ENCODE measurements at places on chromosomes 6 and 20.
A peak's percentile ranks its signal among the peaks of the same experiment; 100 is the strongest.

- no peak for DNase-seq
These were observed 366.6 kb downstream of the PREX1 start for GRCh38 chr20:48461091-48461734.

- DNase-seq = no peak
These were observed 441.4 kb downstream of the COL12A1 start for GRCh38 chr6:74764486-74764885.

DNA sequence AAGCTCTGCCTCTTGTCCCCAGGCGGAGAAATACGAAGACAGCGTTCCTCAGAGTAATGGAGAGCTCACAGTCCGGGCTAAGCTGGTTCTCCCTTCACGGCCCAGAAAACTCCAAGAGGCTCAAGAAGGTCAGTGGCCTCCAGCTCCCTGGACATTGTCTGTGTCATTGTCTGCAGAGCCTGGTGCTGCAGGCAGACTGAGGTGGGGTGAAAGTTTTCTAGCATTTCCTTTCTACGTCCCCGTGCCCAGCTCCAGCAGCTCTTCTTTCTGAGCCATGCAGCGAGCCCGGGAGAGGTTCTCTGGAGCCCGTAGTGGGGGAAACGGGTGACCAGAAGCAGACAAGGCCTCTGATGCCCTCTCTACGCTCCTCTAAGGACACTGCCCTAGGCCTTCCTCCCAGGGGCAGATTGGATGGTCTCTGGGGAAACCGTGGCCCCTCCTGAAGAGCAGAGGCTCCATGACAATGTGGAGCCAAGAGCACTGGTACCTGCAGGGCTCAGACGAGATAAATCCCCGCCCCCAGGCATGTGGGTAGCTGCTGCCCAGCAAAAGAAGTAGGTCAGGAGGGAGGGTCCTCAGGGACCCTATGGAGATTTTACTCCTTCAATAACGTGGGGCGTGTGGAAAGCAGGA is 58.4 kb downstream of the EZR start:
- peak; percentile 65 for DNase-seq

GRCh38 chr6:108524528-108525248 is 36.0 kb upstream of the FOXO3 start:
- peak; percentile 38 for DNase-seq

DNA sequence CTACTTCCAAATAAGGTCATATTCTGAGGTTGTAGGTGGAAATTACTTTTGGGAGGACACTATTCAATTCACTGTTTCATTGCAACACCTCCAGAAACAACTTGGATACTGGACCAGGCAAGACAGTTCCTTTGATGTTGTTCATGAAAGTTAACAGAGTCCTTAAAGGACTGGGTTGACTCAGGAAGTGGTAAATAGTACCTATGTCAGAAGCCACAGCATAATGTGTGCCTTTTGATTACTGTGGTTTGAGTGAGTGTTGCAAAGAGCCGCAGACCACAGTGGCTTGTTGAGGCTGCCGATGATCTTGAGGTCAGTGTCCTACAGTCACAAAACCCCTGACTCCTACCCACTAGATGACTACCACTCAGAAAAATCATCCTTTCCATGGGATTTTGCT is 10.9 kb downstream of the IL20RA start:
- no peak for DNase-seq
